ENCODE measurements at places on chromosomes 6 and 20.

GRCh38 chr6:108425428-108425827 lies 130.6 kb downstream of the AFG1L start:
- DNase-seq = no peak

DNA sequence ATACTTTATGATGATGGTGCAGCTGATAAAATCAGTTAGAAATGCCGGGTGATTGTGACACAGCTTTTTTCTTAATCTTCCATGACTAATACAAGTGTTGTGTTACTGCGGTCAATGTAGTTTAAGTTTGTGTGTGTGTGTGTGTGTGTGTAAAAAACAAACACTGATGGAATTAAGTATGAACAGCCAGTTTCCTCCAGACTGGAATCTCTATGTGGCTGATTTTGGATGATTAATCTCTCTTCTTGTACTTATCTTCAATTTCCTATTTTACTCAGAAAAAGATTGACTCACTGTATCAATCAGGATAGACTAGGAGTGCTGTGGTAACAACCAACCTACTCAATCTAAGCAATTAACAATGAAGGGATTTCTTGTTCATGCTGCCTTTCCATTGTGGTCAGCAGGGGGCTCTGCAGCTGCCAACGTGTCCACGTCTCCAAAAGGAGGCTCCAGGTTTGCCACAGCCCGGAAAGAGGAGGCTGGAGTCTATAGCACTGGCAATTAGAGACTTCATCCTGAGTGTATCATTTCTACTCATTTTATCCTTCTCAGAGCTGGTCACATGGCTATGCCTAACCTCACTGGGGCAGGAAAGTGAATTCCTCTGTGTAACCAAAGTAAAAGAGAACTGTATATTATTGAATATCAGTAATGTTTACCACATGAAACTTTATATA lies 107.7 kb downstream of the CD109 start:
- peak; percentile 86 for DNase-seq

GRCh38 chr6:129901910-129902309 lies 40.8 kb upstream of the TMEM244 start:
- DNase-seq = no peak

DNA sequence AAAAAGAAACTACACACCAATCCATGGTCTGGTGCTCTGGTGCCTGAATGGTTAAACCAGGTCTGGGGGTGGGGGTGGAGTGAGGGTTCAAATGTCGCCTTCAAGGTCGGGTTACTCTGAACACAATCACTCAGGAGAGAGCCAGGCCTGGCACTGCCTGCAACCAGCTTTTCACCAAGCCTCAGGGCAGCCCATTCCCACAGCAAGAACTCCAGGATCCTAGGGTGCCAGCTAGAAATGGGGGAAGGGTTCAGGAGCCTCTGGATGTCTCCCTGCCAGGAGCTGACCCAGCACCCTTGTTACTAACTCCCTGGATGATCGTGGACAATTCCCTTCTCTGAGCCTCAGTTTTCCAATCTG lies 6.7 kb downstream of the SDC4 start:
- DNase-seq = no peak

DNA sequence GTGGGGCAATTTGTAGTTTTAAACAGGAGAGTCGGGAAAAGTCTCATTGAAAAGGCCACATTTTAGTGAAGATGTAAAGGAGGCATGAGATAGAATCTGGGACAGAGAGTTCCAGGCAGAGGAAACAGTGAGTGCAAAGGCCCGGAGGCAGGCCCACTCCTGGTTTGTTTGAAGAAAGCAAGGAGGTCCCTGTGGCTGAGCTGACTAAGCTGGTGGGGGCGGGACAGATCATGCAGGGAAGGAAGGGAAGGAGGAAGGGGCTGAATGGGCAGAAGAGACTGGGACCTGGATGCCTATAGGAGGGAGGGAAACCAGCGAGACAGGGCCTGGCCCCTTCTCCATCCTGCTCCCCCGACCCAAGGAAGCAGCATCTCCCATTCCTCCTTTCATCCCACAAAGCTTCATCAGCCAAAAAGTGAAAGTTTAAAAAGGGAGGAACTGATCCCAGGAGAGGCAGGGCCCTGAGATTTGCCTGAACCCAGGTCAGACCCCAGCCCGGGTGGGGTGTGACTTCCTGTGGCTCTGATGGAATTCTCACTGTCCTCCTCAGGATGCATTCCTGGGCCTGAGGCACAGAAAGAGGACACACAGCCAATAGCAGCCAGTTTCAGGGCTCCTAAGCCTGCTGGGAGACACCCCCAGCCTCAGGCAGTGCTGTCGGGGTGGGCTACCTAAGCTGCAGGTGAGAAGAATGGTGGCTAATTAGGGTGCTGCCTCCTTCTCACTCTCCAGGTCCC lies 54.2 kb upstream of the SIRPA start:
- no peak for DNase-seq

All from stromal cell of bone marrow (primary cell).